Activated CD4-positive, alpha-beta memory T cell treated with anti-CD3 and anti-CD28 coated beads, Interleukin-2, amount 10 ng/mL, durations not matched to agents 7 days and 5 days (primary cell): ENCODE measurements at places on chromosomes 1 and 21. TPM values are rescaled to one million over a fixed set of nuclear protein-coding genes. Genes with fewer than 3 reads are reported as not detected.

Gene SLC2A5
- total RNA-seq = 0.25 TPM

Gene PRR9
- not detected for total RNA-seq

Gene DMRTA2
- not detected for total RNA-seq

DNA sequence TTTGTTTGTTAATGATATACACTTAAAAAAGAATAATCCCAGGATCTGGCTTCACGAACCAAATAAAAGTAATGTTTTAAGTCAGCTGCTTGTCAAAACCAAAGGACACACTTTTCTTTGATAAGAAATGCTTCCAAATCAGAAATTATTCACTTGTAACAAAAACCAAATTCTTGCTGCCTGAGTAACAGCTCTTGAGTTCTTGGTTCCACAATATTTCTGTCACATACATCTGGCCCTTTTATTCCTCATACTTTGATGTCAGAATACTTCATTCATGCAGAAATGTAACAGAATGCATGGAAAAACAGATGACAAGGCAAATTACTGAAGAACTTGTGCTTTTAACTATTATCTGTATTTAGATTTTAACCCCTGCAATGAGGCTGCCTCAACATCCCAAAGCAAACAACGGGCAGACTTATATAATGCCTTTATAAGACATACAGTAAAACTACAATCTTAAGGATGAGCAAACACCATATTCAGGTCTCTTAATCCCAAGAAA, 1.5 kb downstream of the VAMP4 start:
- no peak for DNase-seq

GRCh38 chr1:246647113-246647512, 77.1 kb upstream of the SCCPDH start:
- DNase-seq = no peak

GRCh38 chr1:203691447-203691846, 64.8 kb downstream of the ATP2B4 start:
- no peak for DNase-seq

DNA sequence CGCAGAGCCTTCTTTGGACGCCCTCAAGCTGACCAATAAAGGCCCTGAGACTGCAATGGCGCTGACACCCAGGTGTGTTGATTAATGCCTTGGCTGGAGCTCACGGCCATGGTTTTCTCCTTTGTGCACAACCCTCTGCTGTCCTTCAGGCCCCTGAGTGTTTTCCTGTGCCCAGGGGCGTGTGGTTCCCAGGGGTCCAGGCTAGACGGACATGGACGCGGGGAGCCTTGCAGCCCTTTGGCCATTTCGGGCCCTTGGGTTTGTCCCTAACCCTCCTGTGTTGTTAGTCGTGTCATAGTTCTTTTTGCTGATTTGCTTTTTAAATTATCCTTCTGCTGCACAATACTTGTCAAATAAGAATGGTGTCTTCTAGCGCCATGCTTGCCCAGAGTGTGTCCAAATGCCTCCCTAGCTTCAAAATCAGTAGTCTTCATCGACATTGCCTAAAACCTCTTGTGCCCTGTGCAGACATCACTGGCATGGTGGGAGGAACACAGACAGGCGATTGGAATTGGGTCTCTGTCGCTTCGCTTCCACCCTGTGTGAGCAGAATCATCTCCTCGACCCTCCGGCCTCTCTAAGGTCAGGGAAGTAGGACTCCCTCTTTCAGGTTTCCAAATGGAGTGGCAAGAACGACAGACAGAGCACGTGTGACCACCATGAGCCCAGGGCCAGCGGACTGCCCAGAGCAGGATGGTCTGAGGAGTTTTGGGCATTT, 1.9 kb downstream of the KRTAP10-4 start:
- DNase-seq = no peak
